Breast epithelium (tissue), 4 donors: ENCODE measurements at places on chromosomes 1 and 21. TPM values are rescaled to one million over a fixed set of nuclear protein-coding genes. Genes with fewer than 3 reads are reported as not detected.
A peak's percentile ranks its signal among the peaks of the same experiment; 100 is the strongest.

CTSE gene
- total RNA-seq, result under 0.01 TPM

ATAD3A gene
- 14.9 TPM for total RNA-seq

- no peaks in the 10 kb centered on the region for H3K36me3 ChIP-seq
- no peaks in the 10 kb centered on the region for H3K27me3 ChIP-seq
- no peak overlapping the region for H3K4me3 ChIP-seq
- no peak for DNase-seq
- H3K4me1 ChIP-seq, result no peaks in the 10 kb centered on the region
- H3K27ac ChIP-seq, result no peak overlapping the region
Measured at GRCh38 chr1:25117233-25117823, 115.0 kb downstream of the SYF2 start.

- no peaks in the 10 kb centered on the region for H3K27me3 ChIP-seq
- no peak for DNase-seq
- no peaks in the 10 kb centered on the region for H3K36me3 ChIP-seq
Measured at GRCh38 chr1:199747984-199748383, 279.5 kb upstream of the NR5A2 start.

- DNase-seq, result no peak
- no peaks in the 10 kb centered on the region for H3K36me3 ChIP-seq
- H3K27me3 ChIP-seq, result no peaks in the 10 kb centered on the region
- peak overlapping the region; percentile 76 for H3K4me3 ChIP-seq
- no peaks in the 10 kb centered on the region for H3K4me1 ChIP-seq
Measured at GRCh38 chr1:42658877-42659337, 684 bp downstream of the PPIH start.

DNA sequence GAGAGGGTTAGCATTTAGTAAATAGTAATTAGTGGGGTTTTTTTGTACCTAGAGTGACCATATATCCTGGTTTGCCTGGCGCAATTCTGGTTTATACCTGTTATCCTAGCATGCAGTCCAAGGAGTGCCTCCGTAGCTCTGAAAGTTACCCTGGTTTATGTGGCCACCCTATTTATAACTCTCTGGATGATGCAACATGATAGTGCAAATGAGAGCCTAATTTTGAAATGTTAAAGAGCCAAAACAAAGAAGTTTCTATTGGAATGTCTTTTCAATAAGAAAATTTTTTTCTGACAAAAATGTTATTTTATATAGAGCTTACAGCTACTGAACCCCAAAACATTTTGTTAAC is 5.7 kb downstream of the AHCYL1 start:
- DNase-seq, result no peak
- no peaks in the 10 kb centered on the region for H3K27me3 ChIP-seq
- no peak overlapping the region for H3K27ac ChIP-seq
